ENCODE measurements at places on chromosomes 13 and 19. TPM values are rescaled to one million over a fixed set of nuclear protein-coding genes. Genes with fewer than 3 reads are reported as not detected.

ATP4B gene
- not detected for total RNA-seq

DNA sequence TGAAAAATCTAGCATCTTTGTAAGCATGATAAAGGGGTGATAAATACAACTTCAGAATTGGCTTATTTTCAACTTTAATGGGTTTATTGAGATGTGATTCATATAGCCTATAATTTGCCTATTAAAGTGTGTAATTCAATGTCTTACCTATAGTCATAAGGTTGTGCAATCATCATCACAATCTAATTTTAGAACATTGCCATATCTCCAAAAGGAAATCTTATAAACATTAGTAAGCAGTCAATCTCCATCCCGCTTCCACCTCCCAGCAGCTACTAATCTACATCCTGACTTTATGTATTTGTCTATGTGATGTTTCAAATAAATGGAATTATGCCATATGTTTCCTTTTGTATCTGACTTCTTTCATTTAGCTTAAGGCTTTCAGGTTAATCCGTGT, 145.2 kb upstream of the KLHL1 start:
- no peaks in the 10 kb centered on the region for H3K36me3 ChIP-seq
- DNase-seq = no peak
- H3K27ac ChIP-seq = no peak overlapping the region
- H3K27me3 ChIP-seq = no peaks in the 10 kb centered on the region

DNA sequence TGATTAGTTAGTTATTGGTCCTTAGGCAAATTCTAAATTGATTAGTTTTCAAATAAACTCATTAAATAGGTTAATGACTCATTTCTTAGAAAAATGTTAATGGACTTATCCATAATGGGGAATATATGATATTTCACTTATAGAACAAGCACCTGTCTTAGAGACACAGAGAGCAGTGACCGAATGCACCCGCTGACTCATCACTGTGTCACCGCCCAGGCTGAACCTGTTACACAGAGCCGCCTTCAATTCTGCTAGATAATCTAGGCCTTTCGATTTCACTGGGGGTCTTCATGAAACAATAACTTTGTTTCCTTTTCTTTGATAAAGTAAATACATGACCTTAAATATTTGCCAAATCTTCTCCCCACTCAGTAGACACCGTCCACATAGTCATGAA, 13.1 kb downstream of the IRS2 start:
- H3K27me3 ChIP-seq = no peaks in the 10 kb centered on the region
- H3K27ac ChIP-seq = no peak overlapping the region
- H3K36me3 ChIP-seq = peaks cover 5% of the 10 kb centered on the region
- H3K4me1 ChIP-seq = peaks cover 6% of the 10 kb centered on the region

DNA sequence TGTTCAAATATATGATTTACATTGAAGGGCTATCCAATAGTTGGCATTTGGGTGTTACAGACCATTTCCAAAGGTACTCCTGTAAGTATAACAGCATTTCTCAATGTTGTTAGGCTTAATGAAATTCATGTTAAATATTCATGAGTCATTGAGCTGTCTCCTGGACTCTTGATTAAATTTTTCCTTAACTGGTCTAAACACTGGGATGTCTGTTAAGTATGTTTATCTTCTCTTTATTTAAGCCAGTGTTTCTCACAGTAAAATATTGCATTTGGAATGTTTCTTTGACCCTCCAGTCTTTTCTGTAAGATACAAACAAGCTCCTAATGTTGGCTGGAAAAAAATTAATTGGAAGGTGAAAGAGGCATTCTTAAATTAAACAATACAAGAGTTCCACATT, 402.5 kb upstream of the HTR2A start:
- DNase-seq = no peak
- H3K36me3 ChIP-seq = no peaks in the 10 kb centered on the region
- H3K4me1 ChIP-seq = no peaks in the 10 kb centered on the region

Measured in lung (tissue), 17 donors.